ENCODE measurements at places on chromosomes 12 and 14.

DNA sequence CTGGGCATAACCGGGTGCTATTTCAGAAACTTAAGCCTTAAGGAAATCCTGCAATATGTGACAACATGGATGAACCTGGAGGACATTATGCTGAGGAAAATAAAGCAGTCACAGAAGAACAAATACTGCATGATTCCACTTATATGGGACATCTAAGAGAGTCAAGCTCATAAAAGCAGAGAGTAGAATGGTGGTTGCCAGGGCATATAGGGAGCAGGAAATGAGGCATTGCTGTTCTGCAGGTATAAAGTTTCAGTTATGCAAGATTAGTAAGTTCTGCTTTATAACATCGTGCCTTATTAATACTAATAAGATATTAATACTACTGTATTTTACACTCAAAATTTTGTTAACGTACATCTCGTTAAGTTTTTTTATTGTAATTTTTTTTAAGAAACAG lies 124.2 kb upstream of the ATF1 start:
- peak; percentile 49 for DNase-seq

DNA sequence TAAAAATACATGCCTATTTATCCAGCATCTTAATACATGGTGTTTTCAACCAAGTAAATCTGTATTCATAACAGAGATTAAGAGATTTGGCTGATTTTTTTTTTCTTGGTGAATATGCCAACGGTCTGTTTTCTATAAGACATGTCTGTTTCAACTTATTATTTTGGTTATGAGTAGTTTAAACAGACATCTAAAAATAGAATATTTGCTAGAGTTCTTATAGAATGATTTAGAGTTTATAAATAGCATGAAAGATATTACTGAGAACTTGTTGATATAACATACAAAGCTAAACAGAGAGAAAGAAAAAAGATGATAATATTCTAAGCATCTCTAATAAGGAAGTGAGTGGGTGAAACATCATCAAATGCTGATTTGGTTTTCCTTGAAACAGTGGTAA lies 199.9 kb downstream of the CCDC91 start:
- DNase-seq: no peak

GRCh38 chr12:56300644-56301464 lies 724 bp upstream of the CS start:
- no peak for DNase-seq

- DNase-seq: no peak
Observed at GRCh38 chr12:26007566-26007965, 49.1 kb downstream of the RASSF8 start.

GRCh38 chr12:56657416-56658379 lies 11.9 kb upstream of the ATP5F1B start:
- DNase-seq: peak; percentile 28

GRCh38 chr14:50233166-50233950 lies 2.0 kb upstream of the SOS2 start:
- no peak for DNase-seq

DNA sequence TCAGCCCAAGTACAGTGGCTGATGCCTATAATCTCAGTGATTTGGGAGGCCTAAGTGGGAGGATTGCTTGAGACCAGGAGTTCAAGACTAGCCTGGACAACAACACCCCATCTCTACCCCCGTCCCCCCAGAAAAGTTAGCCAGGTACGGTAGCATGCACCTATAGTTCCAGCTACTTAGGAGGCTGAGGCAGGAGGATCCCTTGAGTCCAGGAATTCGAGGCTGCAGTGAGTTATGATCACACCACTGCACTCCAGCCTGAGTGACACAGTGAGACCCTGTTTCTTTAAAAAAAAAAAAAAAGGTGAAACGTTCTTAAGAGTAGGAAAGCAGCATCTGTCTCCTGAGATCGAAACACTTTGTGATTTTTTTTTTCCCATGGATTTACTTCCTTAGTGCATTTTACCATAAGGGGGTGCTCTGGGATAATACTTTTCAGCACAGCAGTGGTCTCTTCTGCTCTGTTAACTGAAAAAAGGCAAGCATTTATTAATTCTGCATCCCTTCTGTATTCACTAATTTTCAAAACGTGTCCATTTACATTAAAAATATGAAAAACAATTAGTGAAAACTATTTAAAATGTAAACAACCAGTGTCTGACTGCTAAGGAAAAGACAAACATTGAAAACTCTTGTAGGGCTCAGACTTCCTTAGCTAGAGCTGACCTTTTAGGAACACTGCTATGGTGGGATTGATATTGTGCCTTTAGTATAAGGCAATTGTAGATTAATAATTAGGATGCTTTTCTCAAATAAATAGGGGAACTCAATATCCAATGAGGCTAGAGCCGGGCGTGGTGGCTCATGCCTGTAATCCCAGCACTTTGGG lies 31.2 kb upstream of the USP44 start:
- DNase-seq: no peak

GRCh38 chr12:89573051-89573810 lies 47.4 kb upstream of the POC1B start:
- no peak for DNase-seq

DNA sequence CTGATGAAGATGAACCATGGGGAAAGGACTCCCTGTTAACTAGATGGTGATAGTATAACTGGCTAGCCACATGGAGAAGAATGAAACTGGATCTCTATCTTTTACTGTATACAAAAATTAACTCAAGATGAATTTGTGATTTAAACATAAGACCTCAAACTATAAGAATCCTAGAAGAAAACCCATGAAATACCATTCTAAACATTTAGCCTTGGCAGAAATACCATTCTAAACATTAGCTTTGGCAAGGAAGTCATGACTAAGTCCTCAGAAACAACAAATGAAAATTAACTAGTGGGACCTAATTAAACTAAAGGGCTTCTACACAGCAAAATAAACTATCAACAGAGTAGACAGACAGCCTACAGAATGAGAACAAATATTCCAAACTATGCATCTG lies 28.4 kb upstream of the NOVA1 start:
- DNase-seq: no peak

DNA sequence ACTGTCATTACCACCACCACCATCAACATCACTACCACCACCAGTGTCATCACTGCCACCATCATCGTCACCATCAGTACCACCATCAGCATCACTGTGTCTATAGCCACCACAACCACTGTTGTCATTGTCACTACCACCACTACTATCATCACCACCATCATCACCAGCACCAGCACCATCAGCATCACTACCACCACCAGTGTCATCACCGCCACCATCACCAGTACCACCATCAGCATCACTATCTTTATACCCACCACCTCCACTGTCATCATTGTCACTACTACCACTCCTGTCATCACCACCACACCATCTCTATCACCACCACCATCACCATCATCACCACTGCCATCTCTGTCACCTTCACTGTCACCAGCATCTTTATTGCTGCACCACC lies 60.6 kb downstream of the BEGAIN start:
- DNase-seq: no peak

DNA sequence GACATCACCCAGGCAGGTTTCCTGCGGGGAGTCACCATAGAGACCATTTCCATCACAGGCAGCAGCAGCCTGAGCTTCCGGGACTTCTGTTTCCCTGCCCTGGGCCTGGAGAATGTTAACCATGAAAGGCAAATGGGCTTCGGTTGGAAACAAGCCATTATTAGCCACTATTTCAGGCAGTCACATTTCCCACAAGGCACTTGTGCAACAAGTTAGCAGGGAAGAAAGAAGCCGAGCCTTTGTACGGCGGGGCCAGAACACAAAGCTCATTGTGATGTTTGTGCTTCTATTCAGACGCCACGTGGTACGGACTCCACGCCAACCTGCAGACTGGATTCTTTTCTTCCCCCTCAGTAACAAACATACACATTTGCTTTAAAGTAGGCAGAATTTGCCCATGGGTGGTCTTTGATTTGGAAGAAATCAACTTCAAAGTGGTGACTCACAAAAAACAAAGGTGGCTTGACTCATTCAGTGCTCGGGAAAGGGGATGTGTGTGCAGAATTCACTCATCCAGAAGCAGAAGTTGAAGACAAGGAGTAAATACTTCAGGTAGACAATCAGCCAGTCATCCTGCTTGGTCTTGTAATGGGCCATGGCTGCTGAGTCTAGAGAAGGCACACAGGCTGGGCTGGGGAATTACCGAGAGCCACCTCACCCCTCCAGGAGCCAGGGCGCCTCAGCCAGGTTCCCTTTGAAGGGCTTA lies 154.2 kb upstream of the PRMT8 start:
- no peak for DNase-seq

- no peak for DNase-seq
Observed at GRCh38 chr14:50015716-50016115, 100.7 kb downstream of the VCPKMT start.

- no peak for DNase-seq
Observed at GRCh38 chr14:64673748-64674147, 30.5 kb upstream of the PLEKHG3 start.

- no peak for DNase-seq
Observed at GRCh38 chr14:85883966-85884365, 354.0 kb downstream of the FLRT2 start.

- no peak for DNase-seq
Observed at GRCh38 chr12:109678719-109679118, 34.9 kb upstream of the FAM222A start.

DNA sequence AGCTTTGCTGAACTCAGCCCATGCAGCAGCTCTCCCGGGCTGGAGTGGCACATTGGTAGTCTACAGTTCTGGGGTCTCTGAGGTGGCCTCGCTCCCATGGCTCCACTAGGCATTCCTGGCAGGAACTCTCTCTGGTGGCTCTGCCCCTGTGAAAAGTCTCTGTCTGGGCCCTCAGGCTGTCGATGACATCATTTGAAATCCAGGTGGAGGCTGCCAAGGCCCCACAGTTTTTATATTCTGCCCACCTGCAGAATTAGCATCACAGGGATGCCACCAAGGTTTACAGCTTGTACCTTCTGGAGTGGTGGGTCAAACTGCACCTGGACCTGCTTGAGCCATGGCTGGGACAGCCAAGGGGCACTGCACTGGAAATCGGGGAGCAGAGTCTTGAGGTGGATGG lies 31.6 kb downstream of the KRT80 start:
- DNase-seq: no peak

DNA sequence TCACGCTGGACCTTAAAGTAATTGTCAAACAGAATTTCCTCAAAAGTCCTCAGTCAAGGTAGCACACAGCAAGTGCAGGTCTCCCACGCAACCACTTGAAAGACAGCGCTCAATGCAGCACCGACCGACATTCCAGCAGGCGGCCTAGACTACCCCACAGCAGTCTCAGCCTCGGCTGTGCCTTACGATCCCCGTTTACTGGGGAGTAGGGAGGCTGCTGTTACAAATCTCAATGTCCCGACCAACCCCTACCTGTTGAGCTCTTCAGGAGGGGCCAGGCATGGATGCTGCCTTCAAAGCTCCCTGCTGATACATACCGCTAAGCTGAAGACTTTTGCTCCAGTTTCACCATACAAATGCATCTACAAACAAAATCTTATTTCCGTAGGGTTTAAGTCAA lies 21.8 kb downstream of the VPS37B start:
- DNase-seq: peak; percentile 38

DNA sequence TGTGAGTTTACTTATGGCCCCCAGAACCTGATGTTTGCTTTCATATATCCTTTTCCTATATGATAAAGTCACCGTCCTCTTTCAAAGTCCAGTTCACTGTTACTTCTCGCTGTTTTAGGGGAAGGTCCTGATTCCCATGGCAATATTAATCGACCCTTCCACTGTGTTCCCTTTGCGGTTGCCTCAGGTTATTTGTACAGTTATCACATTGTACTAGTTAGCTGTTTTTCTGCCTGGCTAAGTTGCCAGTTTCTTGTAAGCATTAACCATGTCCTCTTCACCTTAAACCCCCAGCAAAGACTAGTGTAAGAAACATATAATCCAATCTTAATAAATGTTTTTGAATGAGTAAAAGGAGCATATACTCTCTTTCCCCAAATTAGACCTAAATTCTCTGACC lies 115.0 kb upstream of the PPFIA2 start:
- no peak for DNase-seq

DNA sequence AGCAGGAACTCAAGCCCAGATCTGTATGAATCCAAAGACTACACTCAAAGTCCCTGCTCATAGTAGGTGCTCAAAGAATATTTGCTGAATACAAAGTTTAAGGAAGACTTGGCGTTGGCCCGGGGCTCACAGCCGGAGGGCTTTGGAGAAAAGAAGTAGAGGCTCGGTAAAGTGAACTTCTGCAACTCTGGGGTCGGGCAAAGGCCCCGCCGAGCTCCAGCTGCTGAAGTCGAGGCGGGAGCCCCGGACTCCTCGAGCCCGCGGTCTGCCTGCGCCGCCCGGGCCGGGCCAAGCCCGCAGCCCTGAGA lies 335 bp downstream of the GCN1 start:
- no peak for DNase-seq

DNA sequence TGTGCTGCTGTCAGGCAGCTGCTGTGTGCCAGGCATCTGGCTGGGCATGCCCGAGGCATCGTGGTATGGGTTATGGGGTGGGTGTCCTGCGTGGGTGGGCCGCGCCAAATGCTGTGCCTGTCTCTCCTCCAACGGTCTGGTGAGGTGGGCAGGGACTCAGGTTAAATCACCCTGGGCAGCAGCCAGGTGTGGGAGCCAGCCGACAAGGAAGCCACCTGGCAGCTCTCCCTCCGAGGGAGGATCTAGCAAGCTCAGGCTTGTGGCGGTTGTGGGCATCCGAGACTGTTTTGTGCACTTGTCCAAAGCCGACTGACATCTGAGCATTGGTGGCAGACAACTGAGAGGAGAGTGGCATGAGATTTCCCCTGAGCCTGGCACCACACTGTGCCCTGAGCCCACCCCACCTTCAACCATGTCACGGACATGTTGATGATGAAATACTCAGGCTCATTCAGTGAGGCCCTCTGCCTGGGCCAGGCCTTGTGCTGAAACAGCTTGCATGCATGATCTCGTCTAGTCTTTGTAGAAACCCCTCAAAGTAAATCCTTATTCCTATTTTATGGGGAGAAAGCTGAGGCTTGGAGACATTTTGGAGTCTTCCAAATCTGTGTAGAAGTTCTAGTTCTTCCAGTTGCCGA lies 181.8 kb upstream of the MYL2 start:
- DNase-seq: no peak

GRCh38 chr12:93918262-93918661 lies 230.1 kb upstream of the PLXNC1 start:
- no peak for DNase-seq

DNA sequence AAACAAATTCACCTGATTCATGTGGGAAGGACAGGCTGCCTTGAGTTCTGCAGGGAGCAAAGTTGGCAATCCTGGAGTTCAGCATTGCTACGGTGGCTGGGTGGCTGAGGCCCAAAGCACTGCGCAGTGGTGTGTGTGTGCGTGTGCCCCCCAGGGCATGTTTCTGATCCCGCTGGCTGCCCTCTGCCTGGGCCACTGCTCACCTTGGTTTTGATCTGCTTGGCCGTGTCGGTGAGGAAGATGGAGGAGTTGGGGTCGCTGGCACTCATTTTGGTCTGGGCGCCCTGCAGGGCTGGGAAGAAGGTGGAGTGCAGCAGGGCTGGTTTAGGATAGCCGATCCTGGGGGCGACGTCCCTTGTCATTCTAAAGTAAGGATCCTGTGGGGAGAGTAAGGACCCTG lies 19.1 kb downstream of the SLC25A47 start:
- DNase-seq: no peak

- DNase-seq: no peak
Observed at GRCh38 chr12:7869137-7869536, 3.6 kb downstream of the SLC2A14 start.

All from CD4-positive, CD25-positive, alpha-beta regulatory T cell (primary cell).